ENCODE measurements at places on chromosomes 5 and 9.

- DNase-seq, result peak; percentile 89
Observed at GRCh38 chr9:33721674-33722358, 73.5 kb upstream of the PRSS3 start.

GRCh38 chr5:16489322-16489791 lies 23.8 kb upstream of the ZNF622 start:
- peak; percentile 17 for DNase-seq

DNA sequence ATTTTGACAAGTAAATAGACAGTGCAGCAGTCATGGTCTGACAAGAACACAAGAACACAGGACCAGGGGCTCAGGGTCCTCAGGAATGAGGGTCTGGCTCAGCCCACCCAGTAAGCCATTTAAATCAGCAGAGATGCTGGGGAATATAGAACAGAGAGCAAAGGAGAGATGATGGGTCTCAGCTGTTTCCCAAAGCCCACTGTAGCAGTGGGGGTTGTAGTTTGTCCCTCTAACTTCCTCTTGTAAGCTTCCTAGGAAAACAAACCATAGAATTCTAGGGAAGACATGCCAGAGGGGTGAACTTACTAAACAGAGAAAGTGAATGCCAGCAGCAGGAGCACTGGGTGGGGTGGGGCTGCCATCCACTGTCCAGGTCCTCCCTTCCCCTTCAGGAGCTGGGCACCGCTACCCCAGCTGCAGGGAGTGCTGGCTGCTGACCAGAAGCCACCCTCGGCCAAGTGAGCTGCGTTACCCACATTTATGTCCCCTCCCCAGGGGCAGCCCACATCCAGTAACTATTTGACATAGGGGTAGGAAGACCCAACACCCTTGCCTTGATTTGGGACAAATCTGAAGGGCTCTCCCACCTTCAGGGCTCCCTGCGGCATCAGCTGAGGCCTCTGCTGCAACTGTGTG lies 41.6 kb downstream of the GABBR2 start:
- DNase-seq, result no peak

- peak; percentile 84 for DNase-seq
Observed at GRCh38 chr9:98521141-98521540, 187.6 kb downstream of the GABBR2 start.

GRCh38 chr5:127210042-127210441 lies 80.6 kb upstream of the MEGF10 start:
- DNase-seq, result no peak

GRCh38 chr9:124381170-124381945 lies 33.9 kb downstream of the PSMB7 start:
- peak; percentile 73 for DNase-seq

GRCh38 chr5:1405121-1405520 lies 40.1 kb downstream of the SLC6A3 start:
- DNase-seq, result no peak
